Immature natural killer cell (primary cell): ENCODE measurements at places on chromosomes 13 and 19. TPM values are rescaled to one million over a fixed set of nuclear protein-coding genes. Genes with fewer than 3 reads are reported as not detected.

DNA sequence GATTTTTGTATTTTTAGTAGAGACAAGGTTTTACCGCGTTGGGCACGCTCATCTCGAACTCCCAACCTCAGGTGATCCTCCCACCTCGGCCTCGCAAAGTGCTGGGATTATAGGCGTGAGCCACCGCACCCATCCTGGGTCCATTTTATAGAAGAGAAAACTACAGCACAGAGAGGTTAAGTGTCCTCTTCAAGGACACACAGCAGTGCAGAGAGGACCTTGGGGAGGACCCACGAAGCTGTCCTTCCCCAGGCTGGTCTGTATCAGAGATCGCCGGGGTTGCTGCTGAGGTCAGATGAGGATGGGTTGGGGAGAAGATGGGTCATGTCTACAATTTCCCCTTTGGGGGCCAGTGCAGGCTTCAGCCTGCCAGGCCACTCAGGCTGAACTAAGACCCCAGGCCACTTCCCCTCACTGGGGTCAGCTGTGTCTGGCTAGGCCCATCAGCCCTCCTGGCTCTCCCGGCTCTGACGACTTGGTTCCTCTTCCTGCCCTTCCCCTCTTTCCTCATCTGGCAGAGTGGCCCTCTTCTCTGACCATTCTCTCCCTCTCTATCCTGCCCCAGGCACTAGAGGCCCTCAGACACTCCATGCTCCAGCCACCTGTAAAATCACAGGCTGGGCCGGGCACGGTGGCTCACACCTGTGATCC, 9.6 kb downstream of the MYO1F start:
- no peak for DNase-seq

GRCh38 chr13:63299866-63300394, 1884.3 kb upstream of the PCDH20 start:
- no peak for DNase-seq

- DNase-seq: peak; percentile 63
Measured at GRCh38 chr19:39052243-39052746, 19.9 kb upstream of the FBXO27 start.

DNA sequence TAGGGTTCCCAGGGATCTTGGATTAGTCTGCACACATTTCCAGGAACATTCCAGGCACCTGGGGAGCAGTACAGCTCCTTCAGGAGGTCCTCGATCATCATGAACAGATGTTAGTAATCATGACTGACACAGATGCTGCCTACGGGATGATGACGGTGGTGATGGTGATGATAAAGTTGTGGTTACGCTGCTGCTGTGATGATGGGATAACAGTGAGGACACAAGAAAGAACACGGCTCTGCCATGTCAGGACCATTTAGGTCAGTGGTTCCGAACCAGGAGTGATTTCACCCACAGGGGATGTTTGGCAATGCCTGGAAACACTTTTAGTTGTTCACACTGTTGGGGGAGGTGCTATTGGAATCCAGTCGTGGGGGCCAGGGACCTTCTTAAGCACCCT, 1193.0 kb downstream of the UQCRFS1 start:
- DNase-seq: no peak

DNA sequence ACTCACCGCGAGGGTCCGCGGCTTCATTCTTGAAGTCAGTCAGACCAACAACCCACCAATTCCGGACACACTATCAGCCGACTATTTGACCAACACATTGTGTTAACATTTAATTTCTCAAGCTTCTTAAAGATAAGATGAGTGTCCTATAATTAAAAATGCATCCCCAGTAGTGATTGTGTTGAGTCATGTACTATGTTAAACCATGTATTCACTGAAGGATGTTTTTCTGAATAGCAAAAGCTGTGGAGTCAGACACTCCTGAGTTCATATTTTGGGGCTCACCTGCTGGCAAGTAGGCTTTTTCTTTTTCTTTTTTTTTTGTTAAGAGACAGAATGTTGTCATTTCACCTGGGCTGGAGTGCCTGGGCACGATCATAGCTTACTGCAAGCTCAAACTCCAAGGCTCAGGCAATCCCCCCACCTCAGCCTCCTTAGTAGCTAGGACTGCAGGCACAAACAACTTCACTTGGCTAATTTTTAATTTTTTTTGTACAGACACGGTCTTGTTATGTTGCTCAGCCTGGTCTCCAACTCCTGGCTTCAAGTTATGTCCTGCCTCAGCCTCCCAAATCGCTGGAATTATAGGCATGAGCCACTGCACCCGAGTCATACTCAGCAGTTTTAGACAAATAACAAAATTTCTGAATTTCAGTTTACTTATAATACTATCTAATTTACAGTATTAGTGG, 606.9 kb downstream of the PCDH9 start:
- no peak for DNase-seq

DNA sequence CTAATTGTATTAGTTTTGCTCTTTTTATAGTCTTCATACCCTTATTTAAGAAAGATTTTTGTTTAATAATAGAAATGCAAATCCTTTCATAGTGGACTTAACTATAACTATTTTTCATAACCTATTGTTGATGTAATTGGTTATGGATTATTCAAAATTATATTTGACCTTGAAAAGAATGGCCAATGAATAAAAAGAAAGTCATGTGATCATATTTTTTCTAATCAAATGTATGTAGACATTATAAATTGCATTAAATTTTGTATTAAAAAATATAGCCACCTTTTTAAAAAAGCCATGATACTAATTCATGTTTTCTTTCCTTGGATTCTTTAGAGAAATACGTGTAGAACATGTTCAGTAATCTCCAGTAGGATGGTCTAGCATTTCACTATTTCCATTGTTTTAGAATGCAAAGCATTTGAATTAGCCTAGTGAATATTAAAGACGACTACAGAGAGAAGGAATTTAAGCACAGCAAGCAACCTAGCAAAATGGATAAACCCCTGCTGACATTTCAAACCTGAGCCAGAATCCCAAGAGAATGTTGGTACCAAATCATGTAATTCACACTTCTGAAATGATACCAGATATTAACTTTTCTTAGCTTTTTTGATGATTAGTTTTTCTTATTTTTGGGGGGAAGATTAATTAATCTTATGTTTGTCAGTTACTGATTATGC, 1297.4 kb upstream of the MIR17HG start:
- no peak for DNase-seq

The SLC5A5 gene
- polyA plus RNA-seq: 1.4 TPM

The SHANK1 gene
- not detected for polyA plus RNA-seq

The SHD gene
- polyA plus RNA-seq: not detected

The ZNF229 gene
- not detected for polyA plus RNA-seq
